ENCODE measurements at places on chromosomes 5 and 9.

GRCh38 chr5:133397348-133397747 is 215.0 kb downstream of the FSTL4 start:
- no peak for DNase-seq
- no peak overlapping the region for H3K4me3 ChIP-seq
- no peaks in the 10 kb centered on the region for H3K36me3 ChIP-seq
- no peaks in the 10 kb centered on the region for H3K27me3 ChIP-seq
- no peak overlapping the region for H3K27ac ChIP-seq

GRCh38 chr9:122816163-122816867 is 12.1 kb downstream of the PDCL start:
- peaks cover 14% of the 10 kb centered on the region for H3K4me1 ChIP-seq
- peaks cover 4% of the 10 kb centered on the region for H3K36me3 ChIP-seq
- no peaks in the 10 kb centered on the region for H3K27me3 ChIP-seq

- H3K4me1 ChIP-seq, result peaks cover 3% of the 10 kb centered on the region
- no peak overlapping the region for H3K27ac ChIP-seq
- H3K36me3 ChIP-seq, result no peaks in the 10 kb centered on the region
- H3K4me3 ChIP-seq, result no peak overlapping the region
- no peak for DNase-seq
Measured at GRCh38 chr5:67353500-67354450, 157.2 kb upstream of the CD180 start.

- H3K36me3 ChIP-seq, result no peaks in the 10 kb centered on the region
- no peak overlapping the region for H3K27ac ChIP-seq
- DNase-seq, result no peak
- H3K27me3 ChIP-seq, result no peaks in the 10 kb centered on the region
- peaks cover 6% of the 10 kb centered on the region for H3K4me1 ChIP-seq
- no peak overlapping the region for H3K4me3 ChIP-seq
Measured at GRCh38 chr9:4573634-4574389, 83.5 kb downstream of the SLC1A1 start.

DNA sequence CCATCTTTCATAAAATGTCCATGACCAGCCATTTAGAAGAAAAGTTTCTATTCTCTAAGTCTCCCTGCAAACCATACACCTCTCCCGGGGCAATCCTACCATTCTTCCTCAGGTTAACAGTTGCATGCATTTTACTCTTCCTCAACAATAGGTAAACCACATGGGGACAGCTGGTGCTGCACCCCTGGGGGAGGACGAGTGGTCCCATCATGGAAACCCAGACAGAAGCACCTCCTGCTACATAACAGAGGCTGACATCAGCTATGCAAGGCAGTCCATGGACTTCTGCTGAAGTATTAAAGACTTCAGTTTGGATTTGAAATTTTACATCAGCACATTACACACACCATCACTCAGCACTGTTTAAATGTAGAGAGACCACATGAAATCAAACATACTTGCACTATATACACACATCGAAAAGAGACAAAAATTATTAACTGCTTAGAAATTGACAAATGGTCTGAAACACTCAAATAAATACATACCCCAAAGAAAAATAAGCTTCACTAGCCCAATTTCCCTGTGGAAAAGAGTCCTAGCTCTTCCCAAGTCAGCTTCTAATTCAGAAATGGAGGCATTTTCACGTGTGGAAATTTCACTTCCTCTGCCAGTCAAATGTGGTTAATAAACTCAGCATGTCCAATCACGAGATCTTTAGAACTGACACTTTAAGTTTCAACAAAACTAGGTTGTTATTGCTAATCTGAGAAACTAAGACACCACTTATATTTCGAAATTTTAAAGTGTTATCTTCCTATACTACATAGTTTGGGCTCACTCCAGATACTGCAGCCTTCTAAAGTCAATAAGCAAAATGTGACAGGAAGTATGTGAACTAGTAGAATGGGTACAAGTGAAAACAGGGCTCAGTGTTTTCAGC is 173.4 kb downstream of the ROR2 start:
- no peaks in the 10 kb centered on the region for H3K36me3 ChIP-seq
- no peak for DNase-seq
- no peak overlapping the region for H3K27ac ChIP-seq
- H3K27me3 ChIP-seq, result no peaks in the 10 kb centered on the region

Data from effector memory CD4-positive, alpha-beta T cell (primary cell).